GF-D8 (cell line): ENCODE measurements at places on chromosomes 2 and 18.

- DNase-seq, result no peak
Measured at GRCh38 chr2:27347641-27348040, 8.9 kb downstream of the GTF3C2 start.

- DNase-seq, result no peak
Measured at GRCh38 chr2:43032213-43033015, 194.0 kb downstream of the ZFP36L2 start.

- peak; percentile 24 for DNase-seq
Measured at GRCh38 chr2:175282300-175282699, 100.8 kb upstream of the ATP5MC3 start.

DNA sequence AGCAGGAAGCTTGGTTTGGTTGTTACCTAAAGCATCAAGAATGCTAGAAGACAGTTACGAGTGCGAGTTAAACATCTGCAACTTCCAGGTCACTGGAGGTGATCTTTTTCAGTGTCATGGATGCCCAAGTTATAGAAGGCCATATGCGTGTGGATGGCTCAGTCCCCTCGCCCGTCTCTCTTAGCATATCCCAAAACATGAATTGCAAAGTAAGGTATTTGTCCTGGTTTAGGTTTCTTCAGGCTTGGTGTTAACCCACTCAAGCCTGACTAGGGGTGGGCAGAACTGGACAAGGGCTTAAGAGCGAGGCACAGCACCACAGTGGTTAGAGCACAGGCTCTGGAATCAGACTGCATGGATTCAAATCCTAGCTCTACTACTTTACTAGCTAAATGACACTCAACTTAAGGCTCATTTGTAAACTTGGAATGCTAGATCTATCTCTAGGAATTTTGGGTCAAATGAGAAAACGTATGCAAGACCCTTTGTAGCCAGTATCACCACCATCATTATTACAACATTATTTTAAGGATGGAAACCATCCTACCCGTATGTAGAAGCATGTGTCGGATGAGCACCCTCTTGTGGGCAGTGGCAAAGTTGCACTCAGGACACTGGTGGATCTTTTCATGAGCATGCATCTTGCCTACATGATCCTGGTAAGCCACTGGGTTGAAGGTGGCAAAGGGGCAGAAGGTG is 11.2 kb downstream of the ZNF142 start:
- DNase-seq, result no peak

GRCh38 chr18:44474067-44474411 is 206.6 kb upstream of the SETBP1 start:
- no peak for DNase-seq

DNA sequence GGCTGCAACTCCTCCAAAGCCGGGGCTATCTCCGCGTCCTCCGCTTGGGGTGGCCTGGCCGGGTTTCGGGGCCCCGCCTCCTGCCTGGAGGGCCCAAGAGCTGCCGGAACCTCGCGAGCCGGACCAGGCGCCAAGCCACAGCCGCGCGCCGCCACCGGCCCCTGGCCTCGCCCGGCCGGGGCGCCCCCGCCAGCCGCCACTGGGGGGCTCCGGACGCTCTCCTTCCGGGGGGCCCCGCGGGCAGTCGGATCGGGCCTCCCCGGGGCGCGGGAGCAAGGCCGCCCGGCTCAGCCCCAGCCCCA is 17.4 kb upstream of the HAAO start:
- peak; percentile 58 for DNase-seq

DNA sequence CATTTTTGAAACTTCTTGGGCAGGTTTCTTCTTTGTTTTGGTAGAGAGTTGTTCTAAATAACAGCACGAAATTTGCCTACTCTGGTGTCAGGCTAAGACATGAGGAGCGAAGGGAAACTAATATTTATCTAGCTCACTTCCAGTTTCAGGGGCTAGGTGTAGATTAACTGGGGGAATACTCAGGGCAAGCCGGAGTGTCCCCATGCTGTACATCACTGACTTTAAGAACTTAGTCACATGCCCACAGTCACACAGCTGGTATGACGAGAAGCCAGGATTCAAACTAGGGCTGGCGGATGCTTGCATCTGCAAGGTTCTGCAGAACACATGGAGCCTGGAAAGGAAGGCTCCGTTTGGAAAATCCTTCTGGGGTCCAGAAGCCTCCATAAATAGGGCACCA is 133.3 kb downstream of the ALPK2 start:
- no peak for DNase-seq

DNA sequence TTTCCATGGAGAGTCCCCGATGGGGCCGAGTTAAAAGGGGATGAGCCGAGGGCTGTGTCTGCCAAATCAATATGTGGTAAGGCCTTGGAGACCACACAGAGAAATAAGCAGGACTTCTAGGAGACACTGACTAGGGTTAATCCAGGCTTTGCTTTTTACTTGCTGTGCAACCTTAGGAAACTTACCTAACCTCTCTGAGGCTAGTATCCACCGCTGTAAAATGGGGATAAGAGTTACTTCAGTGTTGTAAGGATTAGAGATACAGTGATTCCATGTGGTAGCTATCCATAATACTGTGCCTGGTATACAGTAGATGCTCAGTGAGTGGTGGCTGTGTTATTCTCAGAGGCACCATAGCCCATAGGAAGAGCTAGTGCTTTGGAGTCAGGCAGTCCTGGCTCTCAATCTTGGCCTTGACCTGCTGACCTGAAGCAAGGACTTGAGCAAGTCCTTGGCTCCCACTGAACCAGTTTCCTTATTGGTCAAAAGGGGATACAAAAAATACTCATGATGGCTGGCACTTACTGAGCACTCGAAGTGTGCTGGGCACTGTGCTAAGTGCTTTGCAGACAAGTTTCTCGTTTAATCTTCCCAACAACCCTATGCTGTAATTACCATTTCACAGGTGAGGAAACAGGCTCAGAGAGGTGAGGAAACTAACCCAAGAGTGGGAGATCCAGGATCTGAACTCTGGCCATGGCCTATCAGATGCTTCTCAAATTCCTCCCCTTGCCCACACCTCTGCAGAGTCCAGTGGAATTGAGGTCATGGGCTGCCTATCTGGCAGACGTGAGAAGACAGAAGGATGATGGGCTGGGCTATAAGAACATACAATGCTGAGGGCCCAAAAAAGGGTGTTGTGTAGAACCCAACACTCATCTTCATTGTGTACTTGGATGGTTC is 12.0 kb upstream of the DES start:
- DNase-seq, result no peak

DNA sequence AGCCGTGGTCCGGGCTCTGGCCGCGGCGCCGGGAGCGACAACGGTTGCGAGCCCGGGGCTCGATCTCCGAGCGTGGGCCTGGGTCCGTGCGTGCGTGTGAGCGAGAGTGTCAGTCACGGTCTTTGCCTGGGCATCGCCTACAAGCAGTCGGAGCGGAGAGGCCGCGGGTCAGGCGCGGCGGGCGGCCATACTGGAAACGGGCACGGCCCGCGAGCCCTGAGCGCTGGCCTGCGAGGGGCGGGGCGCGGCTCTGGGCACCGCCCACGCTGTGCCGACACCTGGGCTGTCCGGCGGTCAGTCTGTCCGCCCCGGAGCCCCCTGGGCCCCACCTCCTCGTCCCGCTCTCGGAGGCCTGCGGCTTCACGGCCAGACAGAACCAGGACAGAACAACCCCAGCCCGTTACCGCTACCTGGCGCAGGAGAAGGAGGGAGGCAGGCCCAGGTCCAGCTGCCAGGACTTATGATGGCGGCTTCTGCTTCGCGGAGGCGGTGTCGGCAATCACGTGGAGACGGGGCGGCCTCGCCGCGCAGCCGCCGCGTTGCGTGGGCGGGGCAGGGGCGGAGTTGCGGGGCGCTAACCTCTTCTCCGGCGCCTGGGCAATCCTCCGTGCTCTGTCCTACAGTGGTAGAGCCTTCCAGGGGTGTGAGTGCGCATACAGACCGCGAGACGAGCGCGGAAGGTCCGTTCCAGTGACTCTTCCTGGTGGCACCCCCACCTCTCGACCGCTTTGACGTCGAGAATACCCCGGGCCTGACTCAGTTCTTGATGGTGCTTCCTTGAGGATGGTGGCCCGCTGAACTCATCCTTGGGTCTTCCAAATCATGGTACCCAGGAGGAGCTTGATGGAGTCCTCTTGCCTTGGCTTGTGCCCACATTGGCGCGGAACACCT is at the start of gene TMEM131:
TSS of gene TMEM131 (minus strand) at position 215 of the 891 bp plus-strand sequence. CDS start 286 bp downstream, outside the sequence.
- peak; percentile 77 for DNase-seq

DNA sequence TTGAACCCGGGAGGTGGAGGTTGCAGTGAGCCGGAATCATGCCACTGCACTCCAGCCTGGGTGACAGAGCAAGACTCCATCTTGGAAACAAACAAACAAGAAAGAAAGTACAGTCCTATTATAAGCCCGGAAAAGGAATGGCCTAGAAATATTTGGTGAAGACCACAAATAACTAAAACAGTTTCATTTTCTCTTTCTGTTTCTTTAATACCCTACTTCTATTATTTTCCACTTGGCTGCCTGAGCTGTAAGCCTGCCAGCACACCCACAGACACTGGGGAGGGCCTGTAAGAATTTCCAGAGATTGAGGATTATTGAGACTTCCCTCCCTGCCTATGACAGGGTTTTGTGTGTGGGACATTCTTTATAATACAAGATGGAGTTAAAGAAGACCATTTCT is 188.0 kb upstream of the DCC start:
- no peak for DNase-seq

DNA sequence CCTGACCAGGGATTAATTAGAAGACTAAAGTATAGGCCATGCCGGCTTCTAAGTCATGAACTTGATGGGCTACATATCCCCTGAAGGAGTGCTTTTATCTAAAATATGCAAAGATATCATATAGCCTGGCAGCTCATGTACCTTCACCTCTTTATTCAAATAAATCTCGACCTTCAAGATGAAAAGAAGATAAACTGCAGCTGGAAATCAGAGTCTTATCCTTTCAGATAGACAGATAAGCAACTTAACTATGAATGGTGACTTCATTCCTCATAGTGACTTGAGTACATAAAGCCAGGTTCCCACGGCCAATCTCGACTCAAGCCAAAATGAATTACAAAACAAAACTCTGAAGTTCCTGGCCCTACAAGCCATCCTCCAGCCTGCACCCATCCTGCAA is 165.3 kb upstream of the KLHL29 start:
- no peak for DNase-seq

GRCh38 chr2:125634662-125635061 is 1021.3 kb upstream of the GYPC start:
- DNase-seq, result no peak

- peak; percentile 30 for DNase-seq
Measured at GRCh38 chr2:8238521-8239230, 443.2 kb upstream of the ID2 start.

GRCh38 chr2:127612111-127612822 is 33.7 kb upstream of the GPR17 start:
- no peak for DNase-seq

- no peak for DNase-seq
Measured at GRCh38 chr18:42977982-42978637, 137.4 kb downstream of the RIT2 start.

- DNase-seq, result no peak
Measured at GRCh38 chr2:73163483-73164367, 38.6 kb upstream of the NOTO start.

GRCh38 chr2:241808051-241808720 is 807 bp upstream of the NEU4 start:
- DNase-seq, result no peak

- no peak for DNase-seq
Measured at GRCh38 chr18:75407468-75408437, 19.8 kb downstream of the SMIM21 start.

DNA sequence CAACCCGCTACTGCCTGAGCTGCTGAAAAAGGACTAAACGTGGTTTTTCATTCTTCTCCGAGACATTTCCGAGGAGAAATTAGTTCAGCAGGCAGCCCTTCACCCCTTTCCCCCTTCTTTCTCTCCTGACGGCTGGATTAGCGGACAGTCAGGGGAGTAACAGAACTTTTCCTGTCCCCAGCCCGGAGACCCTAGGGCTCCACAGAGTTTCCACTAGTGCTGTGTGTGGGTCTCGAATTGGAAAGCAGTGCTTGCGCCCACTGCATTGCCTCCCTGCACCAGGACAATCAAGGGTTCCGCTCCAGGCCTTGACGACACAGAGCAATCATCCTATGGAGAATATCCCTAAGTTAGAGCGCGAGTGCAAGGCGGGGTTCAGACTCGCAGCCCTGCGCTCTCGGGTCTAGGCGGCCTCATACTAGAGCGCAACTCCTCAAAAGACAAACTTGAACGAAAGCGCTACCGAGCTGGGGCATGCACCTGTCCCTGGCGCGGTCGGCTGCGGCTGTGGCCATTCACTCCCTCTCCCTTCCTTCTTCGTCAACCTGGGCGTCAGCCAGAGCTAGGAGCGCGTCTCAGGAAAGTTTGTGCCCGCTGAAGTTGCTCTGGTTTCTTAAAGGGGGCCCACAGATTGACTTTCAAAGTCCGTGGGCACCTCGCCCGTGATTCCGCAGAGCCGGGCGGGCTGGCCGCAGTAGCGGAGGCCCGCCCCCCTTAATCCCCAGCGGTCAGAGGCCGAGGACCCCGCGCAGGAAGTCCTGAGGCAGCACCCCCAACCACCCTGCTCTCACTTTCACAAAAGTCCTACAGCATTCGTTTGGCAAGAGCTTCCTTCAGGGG is 801 bp downstream of the OSR1 start:
- DNase-seq, result no peak

- no peak for DNase-seq
Measured at GRCh38 chr2:42386682-42387081, 25.7 kb upstream of the COX7A2L start.

- DNase-seq, result no peak
Measured at GRCh38 chr2:11998218-11998617, 251.8 kb downstream of the LPIN1 start.

GRCh38 chr18:54776282-54776977 is 51.8 kb upstream of the RAB27B start:
- DNase-seq, result no peak

DNA sequence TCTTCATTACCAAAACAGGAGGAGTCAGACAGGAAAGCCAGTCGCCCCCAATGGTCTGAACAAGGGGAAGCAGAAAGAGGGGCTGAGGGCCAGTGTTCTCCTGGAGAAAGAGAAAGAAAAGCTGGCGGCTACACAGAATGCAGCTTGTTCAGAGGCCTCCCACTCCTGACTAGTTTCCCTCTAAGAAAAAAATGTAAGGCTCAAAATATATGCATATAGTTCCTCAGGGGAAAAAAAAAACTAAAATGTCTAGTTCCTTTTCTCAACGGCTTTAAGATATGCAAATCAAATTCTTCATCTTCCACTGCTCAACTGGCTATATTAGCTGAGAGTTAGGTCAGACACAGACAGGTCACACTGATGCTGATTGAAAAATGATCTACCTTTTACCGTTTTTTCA is 18.6 kb downstream of the MBOAT2 start:
- no peak for DNase-seq

GRCh38 chr18:33507019-33507418 is 66.5 kb upstream of the CCDC178 start:
- no peak for DNase-seq

- no peak for DNase-seq
Measured at GRCh38 chr2:16623031-16623430, 42.6 kb downstream of the CYRIA start.

- no peak for DNase-seq
Measured at GRCh38 chr2:225282858-225283710, 116.4 kb upstream of the NYAP2 start.

DNA sequence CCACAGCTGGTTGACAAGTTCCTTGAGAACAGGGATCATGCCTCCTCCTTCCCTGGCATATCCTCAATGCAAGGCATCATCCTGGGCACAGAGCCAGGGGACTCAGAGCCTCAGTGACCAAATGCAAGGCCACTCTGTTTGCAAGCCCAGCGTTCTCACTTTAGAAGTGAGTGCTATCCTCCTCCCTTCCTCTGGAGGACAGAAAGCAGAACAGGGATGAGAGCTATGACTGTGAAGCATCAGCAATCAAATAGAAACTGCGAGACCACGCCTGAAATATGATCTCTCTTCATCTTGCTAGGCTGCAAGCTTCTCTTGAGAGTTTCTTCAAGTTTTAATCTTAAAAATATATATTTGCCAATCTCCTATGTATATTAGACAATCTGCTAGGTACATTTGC is 119.8 kb downstream of the LRATD1 start:
- no peak for DNase-seq
